ENCODE measurements at places on chromosomes 5 and 9.

DNA sequence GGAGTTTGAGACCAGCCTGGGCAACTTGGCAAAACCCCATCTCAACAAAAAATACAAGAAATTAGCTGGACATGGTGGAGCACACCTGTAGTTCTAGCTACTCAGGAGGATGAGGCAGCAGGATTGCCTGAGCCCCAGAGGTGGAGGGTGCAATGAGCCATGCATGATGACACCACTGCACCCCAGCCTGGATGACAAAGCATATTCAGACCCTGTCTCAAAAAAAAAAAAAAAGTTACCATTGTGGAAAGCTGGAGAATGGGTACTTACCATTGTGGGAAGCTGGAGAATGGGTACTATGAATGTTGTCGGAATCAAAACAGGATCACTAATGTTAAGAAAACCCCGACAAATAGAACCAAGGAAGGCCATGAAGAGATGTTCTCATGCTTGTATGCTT lies 25.7 kb downstream of the HINT1 start:
- no peak for DNase-seq

DNA sequence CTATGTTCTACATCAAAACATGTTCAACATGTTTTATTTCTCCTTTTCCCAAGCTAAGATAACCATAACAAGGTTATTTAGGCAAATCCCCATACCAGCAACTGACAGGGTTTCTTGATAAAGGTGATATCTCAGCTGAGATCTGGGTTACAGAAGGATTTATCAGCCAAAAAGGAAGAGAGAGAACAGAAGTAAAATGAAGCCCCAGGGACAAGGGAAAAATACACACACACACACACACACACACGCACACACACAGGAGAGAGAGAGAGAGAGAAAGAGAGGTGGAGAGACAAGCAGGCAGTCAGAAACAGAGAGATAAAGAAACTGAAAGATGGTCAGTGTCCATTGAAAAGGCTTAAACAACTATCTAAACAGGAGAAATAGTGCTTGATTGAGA lies 19.7 kb upstream of the MLLT3 start:
- DNase-seq, result no peak

DNA sequence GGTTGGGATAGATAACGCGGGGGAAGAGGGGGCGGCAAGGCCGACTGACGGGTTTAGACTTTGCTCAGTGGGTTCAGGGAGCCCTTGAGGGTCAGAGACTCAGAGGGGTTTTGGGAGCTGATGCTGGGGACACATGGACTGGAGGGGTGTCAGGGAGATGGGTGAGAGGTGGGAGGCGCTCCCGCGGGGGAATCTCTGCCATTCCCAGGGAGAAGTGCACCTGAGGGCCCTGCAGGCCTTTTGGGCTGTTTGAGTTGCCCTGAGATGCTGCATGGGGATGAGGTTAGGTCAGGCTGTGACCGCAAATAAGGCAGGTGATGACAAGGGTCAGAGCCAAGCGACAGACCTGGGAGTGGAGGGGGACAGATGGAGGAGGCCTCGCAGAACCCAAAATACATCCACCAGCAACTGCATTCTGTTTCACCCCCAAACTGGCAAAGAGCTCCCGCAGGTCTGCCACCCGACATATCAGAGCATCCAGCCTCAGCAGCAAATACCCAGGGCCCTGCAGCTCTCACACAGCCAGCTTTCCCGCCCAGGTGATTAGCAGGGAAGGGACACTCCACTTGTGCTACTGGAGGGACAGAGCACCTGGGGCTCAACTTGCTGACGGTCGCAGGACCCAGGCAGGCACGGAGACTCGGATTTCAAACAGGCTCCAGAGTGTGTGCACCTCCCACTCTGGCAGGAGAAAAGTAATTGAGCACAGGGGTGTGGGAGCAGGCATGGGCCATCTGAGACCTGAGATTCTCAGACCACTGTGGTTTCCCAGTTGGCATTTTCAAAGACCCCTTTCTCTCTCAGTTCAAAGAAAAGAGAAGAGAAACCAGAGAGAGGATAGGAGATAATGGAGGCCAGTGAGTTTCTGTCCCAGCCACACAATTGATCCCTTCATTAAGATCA lies 26.4 kb downstream of the TMOD1 start:
- DNase-seq, result no peak

DNA sequence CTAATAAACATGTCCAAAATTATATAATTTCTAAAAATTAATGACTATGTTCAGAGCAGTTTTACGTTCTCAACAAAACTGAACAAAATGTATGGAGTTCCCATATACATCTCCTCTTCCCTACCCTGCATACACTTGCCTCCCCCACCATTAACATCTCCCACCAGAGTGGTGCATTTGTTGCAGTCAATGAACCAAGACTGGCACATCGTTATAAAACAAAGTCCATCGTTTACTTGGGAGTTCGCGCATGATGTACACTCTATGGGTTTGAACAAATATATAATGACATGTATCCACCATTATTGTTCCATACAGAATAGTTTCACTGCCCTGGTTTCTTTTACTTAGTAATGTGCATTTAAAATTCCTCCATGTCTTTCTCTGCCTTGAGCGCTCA lies 130.1 kb downstream of the APBA1 start:
- DNase-seq, result no peak

DNA sequence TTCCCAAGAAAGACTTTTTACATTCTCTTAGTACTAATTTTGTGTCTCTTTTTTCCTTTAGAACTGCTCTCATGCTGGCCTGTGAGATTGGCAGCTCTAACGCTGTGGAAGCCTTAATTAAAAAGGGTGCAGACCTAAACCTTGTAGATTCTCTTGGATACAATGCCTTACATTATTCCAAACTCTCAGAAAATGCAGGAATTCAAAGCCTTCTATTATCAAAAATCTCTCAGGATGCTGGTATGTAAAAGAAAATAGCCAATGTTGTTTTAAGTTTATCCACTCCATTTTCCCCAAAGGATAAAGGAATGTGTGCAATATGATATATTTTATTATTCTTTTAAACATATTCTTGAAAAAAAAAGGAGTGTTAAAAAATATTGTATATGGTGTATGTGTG lies 27.3 kb upstream of the TTC23L start:
- DNase-seq, result no peak

GRCh38 chr9:34492051-34492450 lies 30.7 kb downstream of the ENHO start:
- DNase-seq, result no peak

DNA sequence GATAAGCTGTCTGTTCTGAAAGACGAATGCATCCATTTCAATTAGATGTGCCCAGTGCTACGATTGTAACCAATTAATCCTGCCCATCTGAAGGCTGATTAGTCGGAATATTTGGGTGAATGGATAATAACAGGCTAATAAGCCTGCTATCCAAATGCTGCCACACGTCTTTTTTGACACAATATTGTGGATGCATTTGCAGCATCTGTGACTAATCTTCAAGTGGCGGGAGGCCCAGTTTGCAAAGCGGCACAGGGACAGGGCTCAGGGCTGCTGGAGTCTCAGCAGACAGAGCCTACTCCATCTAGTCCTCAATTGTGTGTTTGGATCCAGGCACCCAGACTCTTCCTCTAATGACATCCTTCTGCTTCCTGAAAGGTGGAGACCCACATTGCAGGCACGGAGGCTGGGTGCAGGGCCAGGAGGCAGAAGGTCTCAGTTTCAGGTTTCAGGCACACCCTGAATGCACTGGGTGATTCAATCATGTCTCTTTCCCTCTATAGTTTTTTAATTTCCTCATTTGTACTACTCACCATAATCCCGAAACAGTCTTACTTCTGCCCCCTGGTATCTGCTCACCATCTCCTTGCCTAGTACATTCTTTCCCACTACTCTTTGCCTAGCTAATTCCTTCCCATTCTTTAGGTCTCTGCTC lies 169.6 kb downstream of the ASTN2 start:
- DNase-seq, result no peak

DNA sequence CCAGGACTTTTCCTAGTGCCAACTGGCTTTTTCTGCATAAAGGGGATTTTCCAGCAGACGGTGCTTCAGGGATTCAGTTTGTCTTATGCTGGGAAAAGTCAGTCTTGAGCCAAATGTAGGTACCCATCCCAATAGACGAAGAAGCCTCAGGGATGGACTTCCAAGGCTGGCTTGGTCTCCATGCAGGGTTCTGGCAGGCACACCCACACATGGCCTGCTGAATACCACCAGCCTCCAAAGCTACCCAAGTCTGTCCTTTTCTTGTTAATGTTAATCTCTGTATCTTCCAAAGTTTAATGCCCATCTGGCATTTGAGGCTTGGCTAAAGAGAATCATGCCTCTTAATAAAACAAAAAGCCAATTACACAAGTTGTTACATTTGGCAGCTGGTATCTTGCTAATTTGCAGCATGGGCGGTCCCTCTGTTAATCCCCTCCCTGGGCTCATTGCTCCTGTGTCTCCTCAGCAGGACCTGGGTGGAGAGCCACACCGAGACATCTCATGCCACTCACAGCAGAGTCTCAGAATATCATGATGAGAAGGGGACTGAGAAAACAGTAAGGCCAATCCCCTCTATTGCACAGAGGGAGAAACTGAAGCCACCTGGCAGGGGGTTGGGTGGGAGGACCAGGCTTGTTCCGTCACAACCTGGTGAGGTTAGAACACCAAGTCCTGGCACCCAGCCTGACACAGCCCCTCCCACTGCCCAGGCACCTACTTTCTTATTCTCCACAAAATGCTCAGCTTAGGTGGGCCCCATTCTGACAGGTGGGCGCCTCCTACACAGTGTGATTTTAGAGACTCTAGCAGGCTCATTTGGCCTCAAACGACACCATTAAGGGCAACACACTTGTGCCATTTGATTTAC lies 243.2 kb downstream of the FSTL4 start:
- no peak for DNase-seq

DNA sequence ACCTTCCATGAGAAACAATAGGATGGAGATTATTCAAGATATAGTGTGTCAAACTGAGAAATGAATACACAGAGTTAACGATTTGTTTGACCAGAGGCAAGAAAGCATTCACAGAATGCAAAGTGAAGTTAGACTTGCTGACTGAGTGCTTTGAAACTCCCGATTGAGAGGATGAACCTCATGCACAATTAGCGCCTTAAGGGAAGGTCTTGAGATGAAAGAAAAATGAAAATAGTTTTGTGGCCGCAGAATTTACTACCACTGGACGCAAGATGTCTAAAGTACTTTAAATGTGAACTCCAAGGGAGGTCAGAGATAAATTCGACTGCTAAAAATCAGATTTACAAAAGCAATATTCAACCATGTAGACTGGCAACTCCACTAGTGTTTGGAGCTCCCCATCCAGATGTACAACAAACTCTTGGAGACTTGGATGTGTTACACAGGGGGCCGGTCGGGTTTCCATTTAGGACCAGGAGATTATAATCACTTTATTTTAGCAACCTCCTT lies 707 bp upstream of the RIMOC1 start:
- DNase-seq, result no peak

DNA sequence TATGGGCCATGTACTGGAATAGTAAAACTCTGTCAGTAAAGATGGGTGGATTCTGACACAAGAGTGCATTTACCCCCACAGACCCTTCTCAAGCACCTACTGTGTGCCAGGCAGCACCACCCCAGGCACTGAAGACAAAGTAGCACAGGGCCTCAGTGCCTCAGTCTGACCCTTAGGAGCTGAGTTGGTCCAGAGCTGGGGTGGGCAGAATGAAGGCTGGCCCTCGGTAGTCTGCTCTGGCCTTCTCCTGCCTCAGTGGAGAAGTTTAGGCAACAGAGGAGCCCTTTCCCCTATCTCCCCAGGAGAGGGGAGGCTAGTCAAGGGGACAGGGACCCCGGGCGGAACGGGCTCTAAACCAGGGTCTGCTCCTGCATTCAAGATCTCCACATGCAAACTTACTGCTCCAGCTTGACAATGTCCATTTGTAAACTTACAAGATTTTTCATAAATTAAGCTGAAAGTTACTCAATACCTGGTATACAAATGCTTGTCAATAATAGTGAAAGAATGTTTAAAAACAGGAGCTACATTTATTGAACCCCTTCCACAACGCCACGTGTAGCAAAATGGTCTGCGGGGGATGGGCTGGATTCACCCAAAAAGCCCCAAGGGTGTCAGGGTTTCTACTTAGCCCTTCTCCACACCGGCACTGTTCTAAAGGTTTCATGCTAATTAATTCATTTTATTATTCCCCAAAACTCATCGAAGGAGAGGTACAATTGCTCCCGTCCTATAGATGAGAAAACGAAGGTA lies 1.5 kb downstream of the VDAC1 start:
- DNase-seq, result peak; percentile 59

- no peak for DNase-seq
Observed at GRCh38 chr5:175878544-175879438, 7.4 kb downstream of the CPLX2 start.

DNA sequence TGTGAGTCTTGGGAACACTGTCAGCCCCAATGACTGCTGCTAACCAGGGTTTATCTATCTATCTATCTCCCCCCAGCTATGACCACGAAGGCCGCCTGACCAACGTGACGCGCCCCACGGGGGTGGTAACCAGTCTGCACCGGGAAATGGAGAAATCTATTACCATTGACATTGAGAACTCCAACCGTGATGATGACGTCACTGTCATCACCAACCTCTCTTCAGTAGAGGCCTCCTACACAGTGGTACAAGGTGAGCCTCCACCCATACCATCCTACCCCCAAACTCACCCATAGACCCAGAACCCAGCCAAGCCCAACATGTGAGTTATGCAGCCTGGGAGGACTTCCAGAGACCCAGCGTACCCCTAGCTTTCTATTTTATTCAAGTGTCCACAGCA lies 65.4 kb upstream of the WWC1 start:
- DNase-seq, result no peak

DNA sequence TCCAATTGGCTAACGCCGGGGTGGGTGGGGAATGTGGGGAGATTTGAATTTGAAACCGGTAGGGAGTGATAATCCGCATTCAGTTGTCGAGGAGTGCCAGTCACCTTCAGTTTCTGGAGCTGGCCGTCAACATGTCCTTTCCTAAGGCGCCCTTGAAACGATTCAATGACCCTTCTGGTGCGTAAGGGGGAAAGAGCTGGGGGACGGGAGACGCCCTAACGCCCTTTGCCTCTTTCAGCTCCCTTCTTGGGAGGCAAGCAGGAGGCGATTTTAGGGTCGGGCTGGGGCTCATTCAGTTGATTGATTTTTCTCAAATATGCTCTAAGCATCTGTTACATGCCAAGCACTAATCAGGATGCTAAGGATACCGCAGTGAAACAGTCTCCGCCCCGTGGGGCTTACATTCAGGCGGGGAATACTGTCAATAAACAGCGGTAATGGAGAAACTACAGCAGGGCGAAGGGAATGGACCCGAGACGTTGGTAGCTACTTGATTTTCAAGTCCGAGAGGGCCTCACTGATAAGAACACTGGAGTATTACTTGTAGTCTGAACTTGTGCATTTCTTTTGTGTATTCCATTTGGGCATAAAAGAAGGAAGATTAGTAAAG lies at the start of gene HMMR:
Gene HMMR, plus strand, starts transcription at position 71 of the 610 bp plus-strand sequence. Its CDS starts 61 bp downstream, at position 132.
- DNase-seq, result no peak

DNA sequence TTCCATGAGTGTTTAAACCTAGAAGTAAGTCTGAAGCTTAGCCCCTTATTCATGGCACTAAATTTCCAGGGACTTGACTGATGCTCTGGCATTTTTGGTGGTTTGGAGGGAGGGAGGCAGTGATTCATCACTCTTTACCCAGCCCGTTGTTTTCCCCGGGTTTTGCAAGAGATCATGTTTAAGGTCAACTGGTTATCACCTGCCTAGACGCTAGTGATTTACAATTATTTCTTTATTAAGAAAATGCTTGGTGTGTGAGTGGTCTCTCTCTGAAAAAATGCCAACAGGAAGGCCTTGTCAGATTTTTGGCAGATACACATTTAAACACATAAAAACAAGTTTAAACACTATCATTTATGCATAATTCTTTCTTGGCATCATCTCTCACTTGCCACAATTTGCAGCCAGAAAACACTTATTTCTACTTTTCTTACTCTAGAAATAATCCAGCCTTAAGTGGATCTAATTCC lies 737.9 kb upstream of the ZNF608 start:
- DNase-seq, result no peak

- no peak for DNase-seq
Observed at GRCh38 chr9:129632460-129632859, 6.5 kb downstream of the NTMT1 start.
